ENCODE measurements at places on chromosomes 1 and 21.

- peak; percentile 11 for DNase-seq
These were observed 462.0 kb upstream of the RUNX1 start for GRCh38 chr21:35510957-35511695.

GRCh38 chr1:8597455-8597854 is 220.0 kb downstream of the RERE start:
- no peak for DNase-seq

GRCh38 chr1:31058012-31058411 is 7.5 kb downstream of the PUM1 start:
- DNase-seq = no peak

GRCh38 chr1:97849345-97850340 is 71.2 kb downstream of the DPYD start:
- DNase-seq = no peak

DNA sequence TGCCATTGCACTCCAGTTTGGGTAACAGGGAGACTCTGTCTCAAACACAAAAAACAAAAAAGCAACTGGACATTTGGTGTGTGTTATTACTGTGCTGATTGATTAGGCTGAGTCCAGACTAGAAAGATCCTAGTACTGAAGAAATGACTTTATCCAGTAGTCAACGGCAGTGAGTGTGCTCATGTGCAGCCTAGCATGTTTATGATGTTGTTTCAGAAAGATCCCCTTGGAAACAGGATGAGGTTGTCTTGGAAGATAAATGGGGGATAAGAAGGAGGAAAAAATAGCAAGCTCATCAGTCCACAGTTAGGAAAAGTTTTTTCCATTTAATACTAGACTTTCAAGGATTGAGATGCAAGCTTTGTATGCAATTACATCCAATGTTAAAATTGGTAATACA is 14.3 kb downstream of the RUSC1 start:
- DNase-seq = no peak

GRCh38 chr1:118486199-118486598 is 301.2 kb upstream of the SPAG17 start:
- no peak for DNase-seq

GRCh38 chr1:194296201-194296600 is 1109.8 kb upstream of the B3GALT2 start:
- DNase-seq = no peak
